Kidney capillary endothelial cell (primary cell): ENCODE measurements at places on chromosomes 13 and 19.

- DNase-seq: no peak
Observed at GRCh38 chr13:50153876-50154275, 138.6 kb downstream of the KCNRG start.

DNA sequence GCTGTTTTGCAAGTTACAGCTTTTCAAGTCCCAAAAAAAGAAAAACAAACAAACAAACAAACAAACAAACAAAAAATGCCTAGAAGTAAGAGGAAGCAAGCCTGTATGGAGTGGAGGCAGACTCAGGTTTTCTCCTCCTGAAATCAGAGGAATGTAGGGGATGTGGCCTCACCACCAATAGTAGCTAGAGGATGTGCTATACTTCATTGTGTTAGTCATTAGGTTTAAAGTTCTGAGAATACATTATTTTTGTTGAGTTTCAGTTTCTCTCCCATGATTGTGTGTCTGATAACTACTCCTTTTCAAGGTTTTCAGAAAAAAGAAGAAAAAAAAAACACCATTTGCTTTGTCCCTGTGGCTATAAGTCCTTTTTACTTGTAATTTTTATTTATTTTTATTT, 524.5 kb downstream of the GPC6 start:
- no peak for DNase-seq

DNA sequence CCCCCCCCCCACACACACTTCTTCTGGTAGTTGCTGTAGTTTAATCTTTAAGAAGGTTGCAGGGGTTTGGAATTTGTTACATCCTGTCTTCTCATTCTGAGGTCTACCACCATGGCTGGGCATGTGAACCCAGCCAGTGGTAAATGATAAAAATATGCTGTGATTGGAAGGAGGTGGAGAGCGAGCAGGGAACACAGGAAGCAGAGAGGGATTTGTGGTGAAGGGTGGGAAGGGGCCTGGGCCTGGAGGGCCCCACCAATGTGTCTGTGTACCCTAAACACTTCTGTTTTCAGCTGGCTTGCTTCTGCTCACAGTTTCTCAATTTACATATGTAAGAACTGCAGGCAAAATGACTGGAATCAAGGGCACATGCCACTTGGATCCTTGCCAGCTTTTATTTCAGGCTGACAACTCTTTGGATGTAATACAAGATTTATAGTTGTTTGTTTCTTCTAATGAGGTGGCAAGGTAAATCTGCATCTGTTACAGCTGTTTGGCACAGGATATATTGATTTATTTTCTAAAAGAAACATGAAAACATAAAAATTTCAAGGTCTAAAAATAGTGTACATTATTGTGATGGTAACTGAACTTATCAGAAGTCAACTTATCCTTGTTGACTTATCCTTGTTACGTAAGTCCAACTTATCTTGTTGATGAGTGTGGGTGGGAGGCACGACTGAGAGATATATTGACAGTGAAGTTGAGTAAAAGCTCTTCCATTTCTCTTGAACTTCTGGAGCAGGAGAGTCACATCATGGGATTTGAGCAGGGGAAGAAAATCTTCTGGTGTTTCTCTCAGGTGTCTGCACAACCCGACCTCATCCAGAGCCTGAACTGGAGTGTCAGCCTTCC, 313.2 kb downstream of the SHISA2 start:
- DNase-seq: no peak

DNA sequence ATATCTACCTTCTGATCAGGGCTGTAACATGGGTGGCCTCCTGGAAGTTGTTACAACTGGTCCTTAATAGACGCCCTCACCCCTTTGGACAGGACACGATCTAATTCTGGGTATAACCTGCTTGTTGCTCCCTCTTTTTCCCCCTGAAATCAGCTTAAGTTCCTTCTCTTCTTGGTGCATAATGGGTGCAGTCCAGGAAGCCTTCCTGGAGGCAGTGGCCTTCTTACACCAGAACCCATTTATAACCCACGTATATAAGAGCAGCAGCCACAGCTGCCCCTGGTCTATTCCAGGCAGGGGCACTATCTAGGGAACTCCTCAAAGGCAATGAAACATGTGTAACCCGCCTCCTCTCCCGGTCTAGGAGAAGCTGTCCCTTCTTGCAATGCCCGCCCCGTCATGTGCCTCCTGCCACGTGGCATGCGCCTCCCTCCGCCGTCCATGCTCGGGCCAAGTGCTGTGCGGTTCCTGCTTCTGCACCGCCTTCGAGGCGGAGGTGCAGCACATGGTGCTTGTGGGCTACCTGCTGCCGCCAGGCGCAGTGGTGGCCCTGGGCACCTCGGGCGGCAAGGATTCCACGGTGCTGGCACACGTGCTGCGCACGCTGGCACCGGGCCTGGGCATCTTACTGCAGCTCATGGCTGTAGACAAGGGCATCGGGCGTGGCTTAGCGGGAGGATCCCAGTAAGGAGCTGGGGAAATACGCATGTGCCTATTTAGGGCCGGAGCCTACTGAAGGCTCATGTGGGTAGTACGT, 27.3 kb downstream of the ZNF175 start:
- DNase-seq: no peak

GRCh38 chr13:21674490-21675009, 3.7 kb downstream of the FGF9 start:
- DNase-seq: no peak

DNA sequence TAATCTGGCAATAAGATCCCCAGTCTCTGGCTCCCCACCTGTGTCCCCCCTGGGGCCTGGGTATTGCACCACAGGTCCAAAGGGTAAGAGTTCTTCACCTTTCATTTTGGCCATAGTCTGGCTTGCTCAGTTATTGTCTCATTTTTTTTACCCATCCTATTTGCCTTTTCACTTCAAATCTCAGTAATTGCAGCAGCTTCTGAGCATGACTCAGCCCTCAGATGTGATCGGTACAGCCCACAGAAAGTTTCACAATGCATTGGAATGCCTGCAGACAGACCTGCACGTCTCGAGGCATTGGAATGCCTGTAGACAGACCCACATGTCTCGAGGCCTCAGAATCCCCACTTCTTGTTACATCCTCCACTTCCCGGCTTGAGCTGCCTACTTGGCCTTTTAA, 173.6 kb downstream of the NUFIP1 start:
- DNase-seq: peak; percentile 82
